ENCODE measurements at places on chromosomes 1 and 21.

- DNase-seq = no peak
Observed at GRCh38 chr1:17923666-17924065, 168.5 kb downstream of the ACTL8 start.

DNA sequence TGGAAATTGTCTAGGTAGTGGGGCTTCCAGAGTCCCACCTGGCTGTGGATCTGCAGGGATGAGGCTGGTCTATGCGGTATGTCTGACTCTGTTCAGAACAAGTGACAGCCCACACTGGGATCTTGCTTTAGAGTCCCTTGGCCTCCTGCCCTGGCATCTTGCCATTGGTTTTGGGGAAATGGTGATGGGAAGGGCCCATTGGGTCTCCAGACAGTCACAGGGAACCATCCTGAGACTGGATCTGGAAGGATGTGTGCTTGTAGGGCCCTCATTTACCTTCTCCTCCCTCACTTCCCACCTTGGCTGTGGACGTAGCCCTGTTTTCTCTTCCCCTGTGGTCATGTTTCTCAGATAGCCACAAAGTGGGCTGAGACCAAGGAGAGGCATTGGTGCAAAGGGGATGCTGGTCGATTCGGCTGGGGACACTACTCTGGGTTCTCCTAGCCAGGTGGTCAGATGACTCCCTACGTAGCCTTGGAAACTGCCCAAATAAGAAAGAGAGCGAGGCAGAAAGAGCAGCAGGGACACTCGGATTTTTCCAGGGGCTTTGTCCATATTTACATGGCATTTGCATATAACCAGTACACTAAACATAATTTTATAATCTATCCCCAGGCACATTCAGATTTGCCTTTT, 15.1 kb downstream of the SOX13 start:
- DNase-seq = no peak

DNA sequence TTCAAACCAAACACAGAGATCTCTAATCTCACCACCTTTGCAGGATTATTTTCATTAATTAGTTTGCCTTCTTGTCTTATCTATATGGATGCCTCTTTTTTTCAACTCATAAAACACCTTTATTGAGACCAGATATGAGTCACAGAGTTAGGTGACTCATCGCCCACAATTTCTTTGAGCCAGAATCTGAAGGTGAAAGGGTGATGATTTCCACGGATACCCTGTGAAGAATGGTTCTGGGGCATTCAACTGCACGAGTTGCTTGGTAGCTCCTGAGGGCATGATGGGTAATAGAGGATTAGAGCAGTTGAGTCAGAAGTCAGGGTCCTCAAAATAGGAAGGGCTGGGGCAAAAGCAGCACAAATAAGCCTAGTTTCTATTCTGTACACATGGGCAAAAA, 128.2 kb downstream of the TBX19 start:
- no peak for DNase-seq

DNA sequence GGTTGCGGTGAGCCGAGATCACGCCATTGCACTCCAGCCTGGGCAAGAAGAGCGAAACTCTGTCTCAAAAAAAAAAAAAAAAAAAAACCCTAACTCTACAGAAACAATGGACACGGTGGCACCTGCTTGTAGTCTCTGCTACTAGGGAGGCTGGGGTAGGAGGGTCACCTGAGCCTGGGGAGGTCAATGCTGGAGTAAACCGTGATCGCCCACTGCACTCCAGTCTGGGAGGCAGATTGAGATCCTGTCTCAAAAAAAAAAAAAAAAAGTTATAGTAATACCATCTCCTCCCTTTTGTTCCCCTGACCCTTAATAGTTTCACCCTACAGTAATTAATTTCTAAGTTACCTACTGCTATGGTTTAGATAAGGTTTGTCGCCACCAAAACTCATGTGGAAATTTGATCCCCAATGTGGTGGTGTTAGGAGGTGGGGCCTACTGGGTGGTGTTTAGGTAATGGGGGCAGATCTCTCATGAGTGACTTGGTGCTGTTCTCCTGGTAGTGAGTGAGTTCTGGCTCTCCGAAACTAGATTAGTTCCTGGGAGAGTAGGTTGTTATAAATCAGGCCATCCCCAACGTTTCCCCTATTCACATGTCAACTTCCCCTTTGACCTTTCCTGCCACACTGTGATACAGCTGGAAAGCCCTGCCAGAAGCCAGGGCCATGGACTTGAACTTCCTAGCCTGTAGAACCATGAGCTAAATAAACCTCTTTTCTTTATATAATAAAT, 9.8 kb downstream of the FBXO42 start:
- no peak for DNase-seq

DNA sequence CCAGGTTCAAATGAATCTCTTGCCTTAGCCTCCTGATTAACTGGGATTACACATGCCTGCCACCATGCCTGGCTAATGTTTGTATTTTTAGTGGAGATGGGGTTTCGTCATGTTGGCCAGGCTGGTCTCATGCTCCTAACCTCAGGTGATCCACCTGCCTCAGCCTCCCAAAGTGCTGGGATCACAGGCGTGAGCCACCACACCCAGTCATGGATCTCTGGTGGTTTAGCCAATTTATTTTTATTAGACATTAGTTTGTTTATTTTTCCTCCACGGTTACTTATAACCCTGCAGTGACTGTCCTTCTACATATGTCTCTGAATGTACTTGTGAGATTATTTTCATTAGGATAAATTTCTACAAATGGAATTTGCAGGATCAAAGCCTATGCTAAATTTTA, 5.3 kb downstream of the ITSN1 start:
- DNase-seq = no peak

DNA sequence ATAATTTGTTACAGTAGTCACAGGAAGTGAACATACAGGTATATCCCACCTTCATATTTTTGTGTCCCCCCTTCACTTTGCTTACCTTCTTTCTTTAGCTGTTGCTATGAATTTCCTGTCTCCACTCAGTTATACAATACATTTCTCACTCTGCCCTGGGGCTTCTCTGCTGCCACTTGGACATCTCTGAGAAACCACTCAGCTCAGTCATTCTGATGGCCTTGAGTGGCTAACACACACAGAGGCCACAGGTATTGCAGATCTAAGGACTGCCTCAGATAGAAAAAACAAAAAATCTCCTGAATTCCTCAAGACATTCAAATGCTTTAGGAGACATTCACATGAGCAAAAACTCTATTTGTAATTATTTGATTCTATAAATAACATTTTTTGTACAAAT, 87.7 kb downstream of the OLFM3 start:
- no peak for DNase-seq

GRCh38 chr1:150876119-150876454, 312 bp downstream of the ARNT start:
- no peak for DNase-seq

- no peak for DNase-seq
Observed at GRCh38 chr1:9196129-9197040, 38.2 kb upstream of the H6PD start.

GRCh38 chr1:231770506-231771175, 144.1 kb downstream of the DISC1 start:
- no peak for DNase-seq

GRCh38 chr1:29466258-29466657, 229.9 kb downstream of the PTPRU start:
- no peak for DNase-seq

DNA sequence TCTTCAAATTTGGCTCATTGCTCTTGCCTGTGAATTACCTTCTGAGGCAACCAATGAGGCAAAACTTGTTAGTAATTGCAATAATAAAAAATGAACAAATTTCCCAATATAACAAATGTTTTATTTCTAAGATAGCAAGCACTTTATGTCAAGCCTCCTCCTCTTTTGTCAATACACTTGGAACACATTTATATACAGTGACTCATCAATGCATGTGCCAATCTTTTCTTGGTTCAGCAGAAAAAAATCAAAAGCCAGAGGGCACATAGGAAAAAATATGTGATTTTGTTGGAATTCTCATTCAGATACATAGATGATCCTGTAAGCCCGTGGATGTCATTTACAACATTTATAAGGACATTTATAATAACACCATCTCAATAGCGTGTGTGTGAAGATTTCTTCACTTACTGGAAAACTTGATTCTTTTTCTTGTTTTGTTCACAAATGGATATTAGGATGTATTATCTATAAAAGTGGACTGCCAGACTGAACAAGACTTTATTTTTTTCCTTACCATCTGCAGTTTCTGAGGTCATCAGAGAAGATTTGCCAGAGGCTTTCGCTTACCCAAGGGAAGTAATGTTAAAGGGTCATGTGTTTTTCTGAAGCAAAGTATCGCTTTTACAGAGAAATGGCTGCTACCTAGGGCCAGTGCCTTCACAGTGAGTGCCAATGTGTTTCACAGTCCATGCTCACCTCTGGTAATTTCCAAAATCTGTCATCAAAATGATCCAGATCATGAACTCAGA, 645.7 kb upstream of the PTBP2 start:
- DNase-seq = no peak

DNA sequence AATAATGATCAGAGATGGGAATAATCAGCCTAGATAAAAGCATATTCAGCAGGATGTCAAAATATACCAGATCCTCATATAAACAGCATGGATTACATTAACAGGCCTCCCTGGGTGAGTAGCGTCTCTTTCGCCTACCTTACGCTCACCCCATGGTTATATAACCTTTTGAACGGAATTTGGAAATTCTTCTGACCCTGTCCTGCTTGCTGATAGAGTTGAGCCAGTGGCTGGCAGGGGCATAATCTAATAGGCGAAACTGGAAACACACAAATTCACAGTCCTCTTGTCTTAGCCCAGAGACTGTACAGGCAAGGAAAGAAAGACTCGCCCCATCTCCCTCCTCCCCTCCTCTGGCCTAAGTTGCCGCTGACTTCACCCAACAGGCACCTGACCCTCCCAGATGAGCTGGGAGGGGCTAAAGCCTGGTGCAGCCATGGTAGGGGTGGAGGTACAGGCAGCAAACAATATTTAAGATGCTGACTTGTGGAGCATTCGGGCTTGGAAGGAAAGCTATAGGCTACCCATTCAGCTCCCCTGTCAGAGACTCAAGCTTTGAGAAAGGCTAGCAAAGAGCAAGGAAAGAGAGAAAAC, at the start of gene ANGPTL7:
ANGPTL7 (plus strand) TSS at position 498 of the 594 bp plus-strand sequence. CDS start 225 bp downstream, outside the sequence.
- no peak for DNase-seq

GRCh38 chr1:175062858-175063257, 4.8 kb upstream of the TNN start:
- DNase-seq = no peak

GRCh38 chr1:156926175-156926574, 5.7 kb downstream of the LRRC71 start:
- no peak for DNase-seq

DNA sequence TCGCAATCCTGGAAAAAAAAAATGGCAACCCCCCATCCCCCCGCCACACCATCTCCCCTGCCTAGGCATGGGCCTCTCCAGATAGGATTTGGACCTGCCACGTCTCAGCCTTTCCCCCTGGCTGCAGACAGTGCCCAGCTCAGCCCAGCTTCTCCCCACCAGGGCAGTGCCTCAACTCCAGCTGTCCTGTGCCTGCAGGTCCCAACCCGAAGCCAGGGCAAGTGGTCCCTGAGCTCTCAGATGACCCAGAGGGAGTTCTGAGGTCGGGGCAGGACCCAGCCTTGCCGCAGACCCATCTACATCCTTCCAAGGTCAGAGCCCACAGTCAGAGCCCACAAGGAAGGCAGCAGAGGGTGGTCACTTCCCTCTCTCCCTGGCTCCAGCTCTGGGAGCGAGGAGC, 86.7 kb upstream of the POU3F1 start:
- DNase-seq = no peak

GRCh38 chr21:33196941-33197374, 32.8 kb upstream of the IFNAR2 start:
- no peak for DNase-seq

DNA sequence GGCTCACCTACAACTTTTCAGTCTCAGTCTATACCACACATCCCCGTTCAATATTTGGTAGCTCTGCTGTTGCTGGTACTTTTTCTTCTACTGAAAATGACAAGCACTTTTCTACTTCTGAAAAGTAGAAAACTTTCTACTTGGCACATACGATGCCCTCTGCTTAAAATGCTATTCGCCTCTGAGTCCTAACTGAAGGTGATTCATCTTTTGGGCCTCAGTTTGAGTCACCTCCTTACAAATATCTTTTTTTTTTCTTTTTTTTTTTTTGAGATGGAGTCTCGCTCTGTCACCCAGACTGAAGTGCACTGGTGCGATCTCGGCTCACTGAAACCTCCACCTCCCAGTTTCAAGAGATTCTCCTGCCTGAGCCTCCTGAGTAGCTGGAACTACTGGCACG, 136.0 kb upstream of the CYYR1 start:
- DNase-seq = no peak

DNA sequence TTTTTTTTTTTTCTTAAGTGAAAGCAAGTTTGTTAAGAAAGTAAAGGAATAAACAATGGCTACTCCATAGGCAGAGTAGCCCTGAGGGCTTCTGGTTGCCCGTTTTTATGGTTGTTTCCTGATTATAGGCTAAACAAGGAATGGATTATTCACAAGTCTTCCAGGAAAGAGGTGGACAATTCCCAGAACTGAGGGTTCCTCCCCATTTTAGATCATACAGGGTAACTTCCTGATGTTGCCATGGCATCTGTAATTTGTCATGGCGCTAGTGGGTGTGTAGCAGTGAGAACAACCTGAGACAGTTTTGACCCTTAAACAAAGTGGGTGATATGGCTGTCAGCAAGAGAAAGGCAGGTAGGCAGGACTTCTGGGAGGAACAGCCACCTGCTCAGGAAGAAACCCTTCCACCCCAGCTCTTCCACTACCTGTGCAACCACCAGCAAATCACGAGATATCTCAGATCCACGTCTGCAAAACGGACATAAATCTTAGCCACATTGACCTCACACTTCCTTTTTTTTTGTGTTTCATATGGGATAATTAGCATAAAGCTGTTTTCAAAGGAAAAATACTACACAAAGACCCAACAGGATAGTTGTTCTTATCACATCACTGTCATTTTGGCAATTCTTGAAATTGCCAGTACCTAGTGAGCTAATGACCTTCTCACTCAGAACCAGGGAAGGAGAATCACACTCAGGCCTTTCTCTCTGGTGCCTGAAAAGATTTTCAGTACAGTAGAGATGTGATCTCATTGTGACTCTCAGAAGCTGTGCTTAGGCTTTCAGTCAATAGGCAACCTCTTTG, 34.8 kb upstream of the DUSP10 start:
- no peak for DNase-seq

DNA sequence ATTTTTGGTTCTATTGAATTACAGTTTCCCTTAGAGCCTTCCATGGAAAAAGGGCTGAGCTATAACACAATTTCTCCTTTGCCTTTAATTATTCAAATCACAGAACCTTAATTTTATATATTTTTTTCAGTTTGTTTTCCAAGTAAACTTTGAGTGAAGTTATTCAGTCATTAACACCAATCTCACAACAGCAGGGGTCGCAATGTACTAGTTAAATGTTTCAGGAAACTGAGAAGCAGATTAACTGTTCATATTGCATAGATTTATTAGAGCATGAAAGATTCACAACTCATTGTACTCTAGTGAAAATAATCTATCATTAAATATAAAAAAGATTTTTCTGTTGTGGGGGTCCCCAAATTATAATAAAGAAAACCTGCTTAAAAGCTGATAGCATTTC, 64.1 kb downstream of the KIFAP3 start:
- no peak for DNase-seq

DNA sequence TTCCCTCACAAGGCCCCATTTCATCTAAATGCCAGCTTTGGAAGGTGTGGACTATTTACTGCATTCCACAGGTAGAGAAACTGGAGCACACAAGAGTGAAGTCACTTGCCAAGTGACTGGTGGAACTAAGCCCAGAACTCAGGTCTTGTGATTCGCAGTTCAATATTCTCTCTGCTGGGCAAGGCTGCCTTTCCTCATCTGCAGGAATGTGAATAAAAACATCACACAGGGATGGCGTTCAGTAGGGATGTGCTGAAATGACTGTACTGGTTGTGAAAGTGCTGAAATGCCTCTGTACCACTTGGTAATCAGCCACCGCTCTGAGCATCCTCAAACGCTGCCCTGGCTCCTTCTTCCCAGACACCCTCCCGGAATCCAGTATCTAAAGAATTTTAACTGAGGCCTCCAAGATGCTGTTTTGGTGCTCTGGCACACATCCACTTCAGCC, 145.6 kb downstream of the HIVEP3 start:
- DNase-seq = no peak
